ENCODE measurements at places on chromosomes 6 and 20.

DNA sequence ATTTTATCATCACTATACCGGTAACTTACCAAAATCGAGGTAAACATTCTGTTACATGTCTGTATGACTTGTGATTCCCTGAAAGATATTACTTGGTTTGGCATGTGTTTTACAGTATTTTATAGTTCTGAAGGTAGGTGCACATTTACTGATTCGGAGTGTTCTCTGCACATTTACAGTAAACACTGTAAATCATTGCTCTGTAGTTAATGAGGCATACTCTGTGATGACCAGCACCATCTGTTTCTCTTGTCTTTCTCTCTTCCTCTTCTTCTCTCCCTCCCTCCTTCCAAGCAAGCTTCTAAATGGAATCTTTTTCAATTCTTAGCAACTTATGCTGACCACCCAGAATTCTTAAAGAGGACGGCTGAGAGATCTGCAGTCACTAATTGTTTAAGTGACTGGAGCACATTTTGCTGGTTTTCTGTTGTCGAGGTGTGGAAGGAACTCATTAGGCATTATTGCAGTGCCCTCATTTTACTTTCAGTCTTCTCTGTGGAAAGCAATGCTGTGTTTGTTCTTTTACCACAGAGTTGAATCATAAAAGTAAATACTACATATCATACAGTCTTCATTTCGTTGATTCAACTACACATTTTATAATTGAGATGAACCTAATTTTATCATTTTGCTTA, 126.5 kb downstream of the UTRN start:
- DNase-seq = no peak

DNA sequence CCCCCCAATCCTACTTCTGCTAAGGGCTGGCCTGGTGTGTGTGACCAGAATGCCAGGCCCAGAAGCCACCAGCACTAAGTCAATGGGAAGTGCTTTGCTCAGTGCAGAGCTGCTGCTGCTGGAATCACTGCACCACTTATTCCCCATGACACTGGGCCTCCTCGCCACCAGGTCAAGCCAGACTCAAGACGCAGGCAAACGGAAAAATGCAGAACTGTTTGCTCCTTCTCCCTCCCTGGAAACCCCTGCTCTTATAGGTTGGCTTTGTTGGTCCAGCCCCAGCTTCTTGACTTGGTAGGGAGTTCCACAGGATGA, 121.9 kb downstream of the PHACTR3 start:
- DNase-seq = no peak

DNA sequence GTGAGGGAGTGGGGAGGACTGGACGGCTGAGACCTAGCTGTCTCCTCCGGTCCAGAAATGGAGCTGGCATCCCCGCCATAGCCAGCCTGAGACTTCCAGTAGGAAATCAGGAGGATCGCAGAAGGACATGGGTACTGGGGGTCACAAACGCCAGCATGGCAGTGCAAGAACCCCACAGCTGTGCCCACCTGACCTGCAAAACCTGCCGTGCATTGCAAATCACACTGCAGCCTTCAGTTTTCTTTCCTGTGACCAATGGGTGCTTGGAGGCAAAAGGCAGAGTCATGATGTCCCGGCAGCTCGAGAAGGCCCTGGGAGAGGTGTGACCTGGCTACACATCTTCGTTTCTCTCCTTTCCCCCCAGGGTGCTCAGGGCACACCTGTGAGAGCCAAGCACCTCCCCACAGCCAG, 23.3 kb upstream of the PHACTR3 start:
- DNase-seq = no peak

DNA sequence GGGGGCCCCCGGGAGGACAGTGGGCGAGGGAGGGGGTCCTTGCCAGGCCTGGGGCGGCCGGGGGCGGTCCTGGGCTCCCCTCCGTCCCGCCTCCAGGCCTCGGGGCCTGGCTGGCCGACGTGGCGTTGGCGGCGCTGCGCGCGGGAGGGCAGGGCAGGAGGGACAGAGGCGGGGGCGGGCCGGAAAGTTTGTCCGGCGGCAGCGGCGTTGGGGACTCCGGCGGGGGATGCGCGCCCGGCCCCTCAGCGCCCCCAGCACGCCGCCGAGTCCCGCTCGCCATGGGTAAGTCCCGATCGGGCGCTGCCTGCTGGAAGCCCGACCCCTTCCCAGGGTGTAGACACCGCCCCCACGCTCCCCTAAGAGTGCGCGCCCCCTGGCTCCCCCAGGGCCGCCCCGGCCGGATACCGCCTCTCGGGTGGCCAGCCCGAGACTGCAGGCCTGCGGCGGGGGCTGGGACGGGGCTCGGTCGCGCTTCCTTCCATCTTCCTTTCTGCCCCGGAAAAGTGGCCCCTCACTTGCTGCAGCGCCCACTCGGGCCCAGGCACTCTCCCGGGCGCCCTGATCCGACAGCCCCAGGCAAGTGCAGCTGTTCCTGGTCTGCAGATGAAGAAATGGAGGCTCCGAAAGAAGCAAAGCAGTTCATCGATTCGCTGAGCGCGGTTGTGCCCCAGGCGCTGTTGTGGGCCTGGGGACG, at the start of gene SLC2A10:
SLC2A10 (plus strand) TSS at position 191 of the 694 bp plus-strand sequence; CDS start at position 279, 88 bp downstream.
- DNase-seq = no peak

DNA sequence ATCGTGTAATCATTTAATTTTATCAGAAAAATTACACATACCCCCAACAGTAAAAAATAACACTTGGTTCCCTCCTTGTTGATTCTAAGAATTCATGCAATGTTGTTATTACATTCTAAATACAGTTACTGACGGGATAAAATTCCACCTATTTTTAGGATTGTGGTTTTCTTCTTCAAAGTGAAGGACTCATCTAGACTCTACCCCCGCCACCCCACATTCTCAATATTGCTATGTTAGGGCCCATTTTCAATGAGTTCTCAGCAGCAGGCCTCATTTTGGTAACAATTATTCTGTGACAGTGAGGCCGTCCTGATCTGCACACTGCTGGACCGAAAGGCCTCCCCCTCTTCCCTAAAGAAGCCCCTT, 43.5 kb downstream of the PREX1 start:
- no peak for DNase-seq

- no peak for DNase-seq
These were observed 5.7 kb downstream of the BCL2L1 start for GRCh38 chr20:31716818-31717477.

- no peak for DNase-seq
These were observed 201.1 kb downstream of the OGFRL1 start for GRCh38 chr6:71489736-71490135.

DNA sequence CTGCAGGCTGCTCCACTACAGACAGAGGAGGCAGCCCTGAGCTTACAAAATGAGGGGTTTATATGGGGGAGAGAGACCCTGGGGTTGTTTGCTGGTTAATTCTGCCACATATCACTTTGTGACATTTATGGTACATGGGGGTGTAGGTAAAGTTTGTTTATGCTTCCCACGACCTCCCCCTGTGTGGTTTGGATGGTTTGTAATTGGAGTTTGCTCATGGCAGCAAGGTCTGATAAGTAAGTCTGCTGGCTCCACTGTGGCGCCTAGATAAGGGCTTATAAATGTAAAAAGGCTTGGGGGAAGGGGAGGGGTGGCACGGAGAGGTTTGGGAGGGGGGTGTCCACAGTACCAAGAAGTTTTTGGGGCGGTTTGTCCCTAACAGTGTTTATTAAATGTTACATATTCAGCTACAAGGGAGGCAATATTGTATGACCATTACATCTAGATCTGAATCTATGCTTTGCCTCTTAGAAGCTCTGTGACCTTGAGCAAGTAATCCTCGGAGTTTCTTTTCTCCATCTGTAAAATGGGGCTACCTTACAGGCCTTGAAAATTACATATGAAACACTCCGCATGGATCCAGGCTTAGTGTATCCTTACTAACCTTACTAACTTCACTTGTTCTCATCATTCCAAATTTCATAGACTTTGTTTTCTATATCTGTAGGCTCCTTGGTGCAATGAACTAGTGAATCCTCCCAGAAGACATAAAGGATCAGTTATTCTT, 204.8 kb upstream of the NOX3 start:
- no peak for DNase-seq

DNA sequence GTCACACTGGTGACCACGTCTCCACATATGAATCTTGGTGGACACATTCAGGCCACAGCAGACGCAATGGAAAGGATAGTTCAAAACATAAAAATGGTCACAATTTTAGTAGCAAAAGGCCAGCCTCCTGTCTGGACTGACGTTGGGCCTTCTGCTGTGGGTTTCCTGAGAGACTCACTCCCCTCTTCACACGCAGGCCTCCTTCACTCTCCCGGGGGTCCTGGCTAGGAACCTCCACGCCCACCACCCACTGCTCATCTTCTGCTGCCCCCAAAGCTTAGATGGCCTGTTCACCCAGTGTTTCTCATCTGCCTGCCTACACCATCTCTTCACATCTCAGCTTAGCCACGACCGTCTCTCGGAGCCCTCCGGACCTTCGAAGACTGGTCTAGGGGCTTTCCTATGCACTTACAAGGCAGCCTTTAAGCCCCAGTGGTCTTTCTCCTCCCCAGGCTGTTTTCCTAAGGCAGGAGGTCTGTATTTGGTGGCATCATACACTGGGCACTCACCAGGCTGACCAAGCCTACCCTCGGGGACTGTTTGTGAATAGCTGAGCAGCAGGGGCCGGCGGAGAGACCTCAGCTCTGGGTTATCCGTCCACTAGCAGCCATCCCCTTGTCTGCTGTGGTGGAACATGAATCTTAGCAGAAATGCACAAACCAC, 46.6 kb upstream of the AFDN start:
- DNase-seq = no peak

- DNase-seq = peak; percentile 57
These were observed 2.0 kb upstream of the SLC29A1 start for GRCh38 chr6:44221291-44221960.

DNA sequence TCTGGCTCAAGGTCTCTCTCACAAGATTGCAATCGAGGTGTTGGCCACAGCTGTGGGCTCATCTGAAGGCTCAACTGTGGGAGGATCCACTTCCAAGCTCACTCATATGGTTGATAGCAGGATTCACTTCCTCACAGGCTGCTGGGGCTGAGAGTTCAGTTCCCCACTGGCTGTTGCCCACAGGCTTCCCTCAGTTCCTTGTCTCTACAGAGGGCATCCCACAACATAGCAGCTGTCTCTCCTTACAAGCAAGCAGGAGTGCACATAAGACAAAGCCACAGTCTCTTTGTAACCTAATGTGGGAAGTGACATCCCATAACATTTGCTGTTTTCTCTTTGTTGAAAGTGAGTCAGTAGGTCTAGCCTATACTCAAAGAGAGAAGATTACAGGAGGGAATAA, 14.0 kb downstream of the SPATS1 start:
- DNase-seq = no peak

DNA sequence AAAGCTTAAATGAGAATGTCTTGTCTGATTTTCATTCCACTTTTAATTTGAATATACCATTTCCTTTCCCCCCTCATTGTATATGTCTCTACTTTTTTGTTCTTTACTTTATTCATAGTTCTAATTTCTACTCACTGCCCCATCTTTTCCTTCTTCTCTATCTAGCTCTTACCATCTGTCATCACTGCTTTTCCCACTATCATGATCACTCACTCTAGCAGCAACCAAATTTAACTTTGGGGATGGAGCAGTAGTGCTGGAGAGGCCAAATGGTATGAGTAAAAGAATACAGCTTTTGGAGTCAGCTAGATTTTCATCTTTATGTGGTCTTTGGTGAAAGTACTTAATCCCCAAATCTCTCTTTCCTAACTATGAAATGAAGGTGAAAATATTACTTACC, 25.5 kb downstream of the QKI start:
- no peak for DNase-seq
